Right renal cortex interstitium (tissue), 3 donors: ENCODE measurements at places on chromosomes 1 and 21. TPM values are rescaled to one million over a fixed set of nuclear protein-coding genes. Genes with fewer than 3 reads are reported as not detected.

DNA sequence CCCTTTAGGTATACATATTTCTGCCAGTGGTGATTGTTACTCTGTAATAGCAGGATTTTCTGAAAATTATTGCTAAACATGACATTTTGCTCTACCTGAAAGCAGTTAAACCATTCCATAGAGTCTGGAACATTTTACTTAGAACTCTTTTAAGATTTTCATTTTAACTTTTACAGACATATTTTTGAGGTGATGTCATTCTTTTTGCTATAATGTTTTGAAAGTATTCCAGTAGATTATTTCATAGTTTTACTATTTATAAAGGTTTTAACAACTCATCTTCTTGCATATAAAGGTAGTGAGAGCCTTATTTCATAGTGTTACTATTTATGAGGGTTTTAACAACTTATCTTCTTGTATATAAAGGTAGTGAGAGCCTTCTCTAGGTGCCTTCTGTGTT lies 42.9 kb downstream of the PTBP2 start:
- no peak for DNase-seq

GRCh38 chr1:196661345-196661744 lies 9.5 kb downstream of the CFH start:
- no peak for DNase-seq

- DNase-seq: no peak
Measured at GRCh38 chr1:113391649-113392271, 1.4 kb downstream of the MAGI3 start.

DNA sequence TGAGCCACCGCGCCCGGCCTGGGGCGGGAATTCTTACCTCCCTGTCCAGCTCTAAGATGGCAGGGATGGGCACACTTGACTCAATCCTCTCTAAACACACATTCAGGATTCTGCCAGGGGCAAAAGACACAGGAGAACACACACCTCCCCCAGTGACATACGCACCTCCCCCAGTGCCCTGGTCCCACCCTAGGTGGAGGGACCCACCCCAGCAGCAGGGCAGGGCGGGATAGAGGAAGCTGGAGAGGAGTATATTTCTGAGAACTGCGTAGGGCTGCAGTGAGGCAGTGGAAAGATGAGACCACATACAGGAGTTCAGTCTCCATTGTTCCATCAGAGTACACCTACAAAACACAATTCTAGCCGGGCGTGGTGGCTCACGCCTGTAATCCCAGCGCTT lies 92.5 kb downstream of the SDCCAG8 start:
- DNase-seq: no peak

DNA sequence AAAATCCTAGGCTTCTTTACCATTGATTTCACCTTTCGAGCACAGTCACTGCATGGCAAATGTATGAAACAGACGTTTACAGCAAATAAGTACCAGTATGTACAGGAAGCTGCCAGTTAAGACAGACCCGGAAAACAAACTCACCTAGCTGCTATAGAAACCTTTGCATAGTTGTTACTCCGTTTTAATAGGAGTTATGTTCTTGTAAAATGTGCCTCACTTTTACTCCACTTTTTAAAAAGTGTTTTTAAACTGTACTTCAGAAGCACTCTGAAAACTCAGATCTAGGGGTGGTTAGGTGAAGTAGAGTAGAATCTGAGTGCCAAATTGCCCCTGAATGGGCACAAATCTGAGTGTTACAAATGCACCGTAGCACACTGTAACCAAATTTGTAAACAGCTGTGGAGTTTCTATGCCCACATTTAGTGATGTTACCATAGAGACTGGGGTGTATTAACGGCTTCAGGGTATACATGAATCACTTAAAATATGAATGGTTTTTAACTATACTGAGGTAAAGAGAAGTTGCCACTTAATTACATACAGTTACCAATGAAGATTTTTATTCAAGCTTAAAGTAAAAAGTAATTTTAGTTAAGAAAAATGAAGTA lies 30.7 kb downstream of the CNIH4 start:
- no peak for DNase-seq

- no peak for DNase-seq
Measured at GRCh38 chr1:39538531-39539251, 37.9 kb downstream of the PABPC4 start.

The NBPF6 gene
- polyA plus RNA-seq: not detected

The AQP10 gene
- polyA plus RNA-seq: 0.07 TPM

The CACNA1S gene
- polyA plus RNA-seq: 0.46 TPM

The RPTN gene
- polyA plus RNA-seq: not detected

The DDAH1 gene
- 126 TPM for polyA plus RNA-seq
